ENCODE measurements at places on chromosomes 2 and 18.

DNA sequence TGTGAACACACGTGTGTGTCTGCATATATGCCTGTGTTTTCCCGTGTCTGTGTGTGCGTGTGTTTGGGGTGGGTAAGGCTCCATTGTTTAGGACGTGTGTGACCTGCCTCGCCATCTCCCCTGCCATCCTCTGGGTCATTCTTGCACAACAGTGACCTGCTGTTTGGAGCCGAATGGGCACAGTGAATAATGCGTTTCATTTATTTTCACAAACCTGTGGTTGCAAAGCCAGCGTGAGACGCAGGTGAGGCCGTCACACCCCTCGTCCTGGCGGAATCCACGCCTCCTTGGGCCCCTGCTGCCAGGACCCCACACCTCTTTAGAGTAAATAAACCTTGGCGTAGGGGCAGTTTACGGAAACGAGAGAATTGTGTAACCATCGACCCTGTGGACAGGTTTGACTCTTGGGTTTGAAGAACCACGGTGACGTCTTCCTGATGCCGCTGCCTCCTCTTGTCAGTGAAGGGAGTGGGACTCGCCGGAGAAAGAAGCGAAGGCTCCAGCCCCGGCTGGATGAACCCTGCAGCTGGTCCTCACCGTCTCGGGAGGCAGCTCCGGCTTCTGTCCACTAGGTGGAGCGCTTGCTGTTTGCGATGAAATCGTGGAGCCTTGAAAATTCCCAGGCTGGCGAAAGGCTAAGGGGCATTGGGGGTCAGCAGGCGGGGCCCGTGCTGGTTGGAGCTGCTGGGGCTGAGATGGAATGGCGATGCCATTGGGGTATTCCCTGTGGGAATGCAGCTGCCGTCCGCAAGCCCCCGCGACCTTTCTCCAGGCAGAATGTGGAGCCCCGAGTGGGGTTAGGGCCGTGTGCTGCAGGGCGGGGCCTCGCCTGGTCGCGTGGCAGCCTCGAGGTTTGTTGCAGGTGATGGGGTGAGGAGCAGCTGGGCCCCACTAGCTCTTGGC, 81.1 kb downstream of the RTP5 start:
- peak; percentile 53 for DNase-seq

GRCh38 chr2:6835467-6835866, 30.2 kb downstream of the CMPK2 start:
- no peak for DNase-seq

- no peak for DNase-seq
Observed at GRCh38 chr2:212193803-212194202, 344.8 kb downstream of the ERBB4 start.

GRCh38 chr2:44358503-44358902, 2.8 kb downstream of the PREPL start:
- no peak for DNase-seq

DNA sequence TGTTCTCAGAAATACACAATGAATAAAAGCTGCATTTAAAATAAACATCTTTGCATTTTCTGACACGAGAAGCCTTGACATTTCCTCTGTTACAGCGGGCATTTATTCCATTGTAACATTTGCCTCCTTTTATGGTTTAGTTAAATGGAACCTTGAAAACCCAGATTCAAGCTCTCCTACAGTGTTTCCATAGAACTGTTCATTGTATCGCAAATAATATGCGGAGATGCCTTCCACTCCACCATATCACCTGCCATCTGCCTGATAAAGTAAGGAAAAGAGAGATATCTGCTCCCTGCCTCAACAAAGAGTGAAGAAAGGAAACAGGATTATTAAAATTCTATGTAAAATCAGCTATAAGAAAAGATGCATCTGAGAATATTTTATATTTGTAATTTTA, 69.8 kb downstream of the CDH19 start:
- no peak for DNase-seq

- peak; percentile 59 for DNase-seq
Observed at GRCh38 chr2:197130318-197130717, 180.3 kb downstream of the ANKRD44 start.

DNA sequence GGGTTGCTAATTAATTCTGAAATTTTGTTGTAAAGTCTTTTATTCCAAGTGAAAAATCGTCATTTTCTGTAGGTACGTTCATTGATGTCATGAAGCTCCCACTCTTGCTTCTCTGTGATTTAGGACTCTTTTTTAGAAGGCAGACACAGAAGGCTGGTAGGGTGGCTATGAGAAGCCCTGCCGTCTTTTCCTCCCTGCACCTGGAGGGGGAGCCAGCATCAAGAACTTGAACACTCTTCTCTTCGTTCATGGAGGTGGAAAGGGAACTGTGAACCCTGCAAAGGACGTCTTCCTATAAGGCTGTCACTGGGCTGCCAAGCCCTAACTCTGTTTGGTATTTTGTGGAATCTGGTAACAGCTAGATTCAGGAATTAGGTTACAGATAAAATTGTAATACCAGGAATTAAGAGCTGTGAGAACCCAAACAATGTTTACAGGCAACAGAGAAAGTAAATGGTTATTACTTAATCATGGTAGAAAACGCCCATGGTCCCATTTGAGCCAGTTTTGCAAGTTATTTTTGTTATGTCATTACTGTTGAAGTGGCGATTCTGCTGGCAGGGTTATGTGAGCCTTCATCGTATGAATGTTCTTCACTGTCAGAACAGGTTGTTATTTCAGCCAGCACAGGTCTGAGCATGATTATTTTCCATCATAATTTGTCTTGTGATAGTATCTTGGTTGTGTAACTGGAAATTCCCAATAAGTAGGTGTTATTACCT, 112.2 kb downstream of the OSBPL6 start:
- peak; percentile 2 for DNase-seq

GRCh38 chr2:29749041-29749440, 172.3 kb downstream of the ALK start:
- DNase-seq = no peak

DNA sequence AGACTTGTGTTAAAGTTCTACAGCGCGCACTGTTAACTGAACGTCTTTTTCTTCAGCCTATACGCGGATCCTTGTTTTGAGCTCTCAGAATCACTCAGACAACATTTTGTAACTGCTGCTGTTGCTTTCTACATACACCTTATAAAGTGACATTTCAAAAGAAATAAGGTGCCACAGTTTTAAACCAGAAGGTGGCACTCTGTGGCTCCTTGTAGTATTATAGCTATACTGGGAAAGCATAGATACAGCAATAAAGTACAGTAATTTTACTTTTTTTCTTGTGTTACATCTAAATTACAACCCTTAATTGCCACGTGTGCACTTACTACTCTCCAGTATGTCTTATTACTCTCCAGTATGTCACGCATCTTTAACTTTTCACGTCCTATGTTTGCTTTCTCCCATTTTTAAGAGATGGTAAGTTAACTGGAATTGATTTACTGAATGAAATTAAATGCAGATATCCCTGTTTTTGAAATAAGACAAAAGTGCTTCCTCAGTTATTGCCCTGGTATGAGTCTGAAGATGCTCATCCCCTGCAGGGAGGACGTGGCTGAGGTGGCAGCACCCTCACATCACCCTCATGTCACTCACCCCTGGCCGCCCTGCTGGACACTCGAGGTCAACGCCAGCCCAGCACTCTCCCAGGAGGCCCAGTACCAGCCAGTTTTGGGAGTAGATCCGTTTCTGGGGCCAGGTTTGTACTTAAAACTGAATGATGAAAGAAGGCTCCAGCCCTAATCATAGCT, 37.8 kb downstream of the GORASP2 start:
- DNase-seq = no peak

GRCh38 chr2:164014068-164014731, 278.4 kb upstream of the FIGN start:
- no peak for DNase-seq

- no peak for DNase-seq
Observed at GRCh38 chr2:6893876-6894482, 16.4 kb downstream of the RSAD2 start.

- DNase-seq = no peak
Observed at GRCh38 chr2:79554899-79555298, 42.0 kb downstream of the CTNNA2 start.

All from naive thymus-derived CD4-positive, alpha-beta T cell (primary cell).